ENCODE measurements at places on chromosomes 1 and 21.

DNA sequence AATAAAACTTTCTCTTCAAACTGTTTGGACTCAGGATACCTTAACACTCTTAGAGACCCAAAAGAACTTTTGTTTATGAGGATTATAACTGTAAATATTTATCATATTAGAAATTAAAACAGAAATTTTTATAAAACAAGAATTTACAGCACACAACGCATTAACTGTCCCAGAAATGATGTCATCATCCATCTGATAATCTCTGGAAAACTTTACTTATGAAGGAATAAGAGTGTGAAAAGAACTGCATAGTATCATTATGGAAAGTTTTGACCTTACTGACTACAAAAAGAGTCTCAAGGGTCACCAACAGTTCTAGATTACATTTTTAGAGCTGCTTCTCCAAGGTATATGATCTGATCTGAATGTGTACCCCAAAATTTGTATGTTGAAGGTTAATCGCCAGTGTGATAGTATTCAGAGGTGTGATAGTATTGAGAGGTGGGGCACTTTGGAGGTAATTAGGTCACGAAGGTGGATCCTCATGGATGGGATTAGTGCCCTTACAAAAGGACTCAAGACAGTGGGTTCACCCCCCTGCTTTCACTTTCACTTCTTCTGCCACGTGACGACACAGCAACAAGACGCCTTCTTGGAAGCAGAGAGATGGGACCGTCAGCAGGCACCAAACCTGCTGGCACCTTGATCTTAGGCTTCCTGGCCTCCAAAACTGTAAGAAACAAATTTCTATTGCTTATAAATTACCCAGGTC is 95.7 kb upstream of the NR5A2 start:
- DNase-seq: no peak

DNA sequence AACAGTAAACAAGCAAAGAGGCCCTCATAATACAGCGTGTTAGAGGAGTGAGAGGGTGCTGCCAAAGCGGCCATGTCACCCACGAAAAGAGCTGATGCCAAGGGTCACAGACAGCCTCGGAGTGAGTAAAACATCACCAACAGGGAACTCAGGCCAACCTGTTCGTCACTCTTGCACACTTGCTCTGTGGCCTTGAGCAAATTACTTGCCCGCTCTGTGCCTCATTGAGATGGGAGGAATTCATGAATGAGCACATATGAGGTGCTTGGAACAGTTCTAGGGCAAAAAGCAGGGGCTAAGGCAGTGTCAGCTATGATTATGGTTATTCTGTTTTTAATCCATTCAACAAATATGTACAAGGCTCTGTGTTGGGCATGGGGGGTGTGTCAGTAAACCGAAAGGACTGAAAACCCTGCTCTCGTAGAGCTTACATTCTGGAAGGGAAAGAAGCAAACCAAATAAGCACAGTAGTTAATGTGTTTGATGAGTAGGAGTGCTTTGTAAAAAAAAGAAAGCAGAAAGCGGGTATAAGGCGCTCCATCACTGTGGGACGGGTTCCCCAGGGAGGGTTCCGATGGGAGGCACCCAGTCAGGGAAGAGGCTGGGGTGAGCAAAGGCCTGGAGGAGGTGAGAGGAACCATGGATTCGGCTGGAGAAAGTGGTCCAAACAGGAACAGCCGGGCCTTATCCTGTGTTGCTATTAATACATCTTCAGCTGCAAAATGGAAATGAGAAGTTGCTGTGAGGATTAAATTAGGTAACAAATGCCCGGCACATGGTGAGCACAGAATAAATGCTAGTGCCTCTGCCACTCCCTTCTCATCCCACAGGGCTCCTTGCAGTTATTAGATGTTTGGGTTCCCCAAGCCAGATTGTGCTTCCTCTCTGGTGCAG is 39.5 kb upstream of the RD3 start:
- no peak for DNase-seq

DNA sequence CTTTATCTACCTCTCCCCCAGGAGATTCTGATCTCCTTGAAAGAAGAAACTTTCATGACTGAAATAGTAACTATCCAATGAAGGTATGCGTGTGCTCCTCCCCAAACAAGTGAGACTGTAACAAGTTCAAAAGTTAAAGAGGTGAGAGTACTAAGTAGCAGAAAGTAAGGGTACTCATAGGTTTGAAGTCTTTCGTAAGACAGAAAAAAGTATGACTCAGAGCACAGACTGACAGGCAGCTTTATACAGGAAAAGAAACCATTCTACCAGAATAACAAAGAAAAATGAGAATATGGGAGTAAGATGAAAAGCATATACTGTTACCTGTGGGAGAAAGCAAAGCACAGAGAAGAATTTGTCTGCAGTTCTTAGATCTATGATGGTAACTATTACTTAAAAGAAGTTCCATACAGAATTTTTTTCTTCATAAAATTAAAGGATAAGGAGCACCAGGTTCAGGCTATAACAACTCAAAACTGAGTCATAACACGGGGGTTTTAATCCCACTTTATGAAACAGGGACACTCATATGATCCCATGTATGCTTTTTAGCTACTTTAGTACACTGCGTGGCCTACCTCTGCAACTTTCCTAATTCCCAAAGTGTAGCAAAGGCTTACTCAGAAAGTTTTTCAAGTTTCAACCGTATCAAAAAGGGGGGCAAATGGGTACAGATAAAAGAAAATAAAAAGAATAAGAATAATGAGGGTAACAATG is 52.0 kb downstream of the FOXJ3 start:
- no peak for DNase-seq

DNA sequence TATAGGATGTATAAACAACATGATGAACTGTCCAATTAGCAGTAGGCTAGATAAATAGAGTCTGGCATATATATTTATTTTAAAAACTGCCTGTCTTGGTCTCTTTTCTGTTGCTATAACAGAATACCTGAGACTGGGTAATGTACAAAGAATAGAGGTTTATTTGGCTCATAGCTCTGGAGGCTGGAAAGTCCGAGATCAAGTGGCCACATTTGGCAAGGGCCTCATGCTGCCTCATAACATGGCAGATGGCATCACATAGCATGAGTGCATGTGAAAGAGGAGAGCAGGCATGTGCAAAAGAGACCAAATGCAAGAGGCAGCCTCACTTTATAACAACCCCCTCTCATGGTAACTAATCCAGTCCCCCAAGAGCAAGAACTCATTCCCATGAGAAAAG is 6.0 kb downstream of the STYXL2 start:
- DNase-seq: no peak

GRCh38 chr1:180631194-180631765 is 542 bp upstream of the XPR1 start:
- no peak for DNase-seq

DNA sequence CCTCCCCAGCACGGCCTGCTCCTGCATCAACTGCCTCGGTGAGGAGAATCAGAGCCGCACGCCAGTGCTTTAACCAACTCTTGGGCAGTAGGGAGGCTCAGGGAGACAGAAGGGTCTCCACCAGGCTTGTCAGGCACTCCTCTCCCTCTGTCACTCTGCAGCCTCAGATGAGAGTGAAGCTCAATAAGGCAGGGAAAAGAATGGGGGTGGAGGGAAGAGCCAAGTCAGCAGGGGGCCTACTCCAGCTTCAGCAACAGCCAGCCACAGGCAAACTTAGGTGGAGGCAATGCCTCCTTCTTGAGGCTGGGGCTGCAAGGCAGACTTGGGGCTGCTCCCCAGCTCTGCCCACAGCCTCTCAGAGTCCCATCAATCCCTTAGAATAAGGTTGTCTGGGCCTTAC is 51.8 kb upstream of the A3GALT2 start:
- no peak for DNase-seq
